NCI-H69 (cell line): ENCODE measurements at places on chromosomes 12 and 14.
A peak's percentile ranks its signal among the peaks of the same experiment; 100 is the strongest.

- DNase-seq: peak; percentile 15
Observed at GRCh38 chr14:54221971-54222370, 174.8 kb upstream of the CDKN3 start.

- DNase-seq: no peak
Observed at GRCh38 chr12:2615665-2616402, 178.9 kb upstream of the FKBP4 start.

GRCh38 chr12:105396983-105397382 is 66.5 kb downstream of the C12orf75 start:
- no peak for DNase-seq

DNA sequence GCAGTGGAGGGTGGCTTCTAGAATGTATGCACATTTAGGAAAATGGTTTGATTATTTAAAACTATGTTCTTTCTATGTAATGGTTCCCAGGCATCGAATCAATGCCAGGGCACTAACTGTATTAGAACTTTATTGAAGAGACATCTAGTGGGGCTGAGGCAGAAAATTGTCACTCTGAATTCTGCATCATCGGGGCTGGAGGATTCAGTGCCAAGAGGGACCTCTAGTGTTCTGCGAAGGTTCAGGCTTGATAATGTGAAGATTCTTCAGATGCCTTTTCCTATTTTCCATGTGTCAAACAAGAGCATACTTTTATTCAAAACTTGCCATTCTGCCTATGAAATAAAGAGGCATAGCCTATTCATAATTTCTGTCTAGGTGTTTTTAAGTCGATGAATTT is 146.3 kb downstream of the CAND1 start:
- peak; percentile 75 for DNase-seq

GRCh38 chr12:57632958-57633840 is at the start of gene B4GALNT1:
Gene B4GALNT1, minus strand, starts transcription at chr12:57633201. Its CDS starts 1,069 bp downstream, at chr12:57632132.
- DNase-seq: peak; percentile 88

GRCh38 chr14:51398898-51399297 is 158.9 kb downstream of the TMX1 start:
- peak; percentile 27 for DNase-seq

GRCh38 chr12:101582937-101583336 is 11.8 kb upstream of the MYBPC1 start:
- DNase-seq: no peak

DNA sequence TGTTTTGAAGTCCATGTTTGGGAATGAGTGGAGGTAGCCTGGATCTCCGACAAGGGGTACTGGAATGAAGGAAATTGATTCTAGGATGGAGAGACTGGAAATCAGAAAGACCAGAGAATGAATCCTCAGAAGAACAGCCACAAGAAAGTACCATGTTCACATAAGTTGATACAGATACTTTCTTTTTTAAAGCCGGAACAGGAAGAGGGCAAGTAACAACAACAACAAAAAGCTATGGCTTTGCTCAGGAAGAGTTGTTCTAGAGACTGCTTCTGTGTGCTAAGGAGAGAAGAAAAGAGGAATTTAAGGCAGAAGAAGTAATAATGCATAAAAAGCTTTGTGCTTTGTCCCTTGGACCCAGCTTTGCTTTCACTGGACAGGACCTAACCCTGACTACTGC is 6.2 kb downstream of the TC2N start:
- DNase-seq: no peak

- DNase-seq: no peak
Observed at GRCh38 chr14:63273129-63273528, 45.6 kb downstream of the GPHB5 start.

- DNase-seq: peak; percentile 12
Observed at GRCh38 chr14:22974530-22975313, 7.6 kb downstream of the AJUBA start.

- no peak for DNase-seq
Observed at GRCh38 chr12:22103418-22103817, 57.4 kb downstream of the CMAS start.
